ENCODE measurements at places on chromosomes 4 and X. TPM values are rescaled to one million over a fixed set of nuclear protein-coding genes. Genes with fewer than 3 reads are reported as not detected.
A peak's percentile ranks its signal among the peaks of the same experiment; 100 is the strongest.

The UGT2B11 gene
- total RNA-seq, result not detected

The S100G gene
- not detected for total RNA-seq

The SPON2 gene
- total RNA-seq, result 65.2 TPM

The KLF8 gene
- total RNA-seq, result 7.2 TPM

The ZFYVE28 gene
- 88.8 TPM for total RNA-seq

- DNase-seq, result no peak
Observed at GRCh38 chrX:19702856-19703255, 184.5 kb downstream of the SH3KBP1 start.

DNA sequence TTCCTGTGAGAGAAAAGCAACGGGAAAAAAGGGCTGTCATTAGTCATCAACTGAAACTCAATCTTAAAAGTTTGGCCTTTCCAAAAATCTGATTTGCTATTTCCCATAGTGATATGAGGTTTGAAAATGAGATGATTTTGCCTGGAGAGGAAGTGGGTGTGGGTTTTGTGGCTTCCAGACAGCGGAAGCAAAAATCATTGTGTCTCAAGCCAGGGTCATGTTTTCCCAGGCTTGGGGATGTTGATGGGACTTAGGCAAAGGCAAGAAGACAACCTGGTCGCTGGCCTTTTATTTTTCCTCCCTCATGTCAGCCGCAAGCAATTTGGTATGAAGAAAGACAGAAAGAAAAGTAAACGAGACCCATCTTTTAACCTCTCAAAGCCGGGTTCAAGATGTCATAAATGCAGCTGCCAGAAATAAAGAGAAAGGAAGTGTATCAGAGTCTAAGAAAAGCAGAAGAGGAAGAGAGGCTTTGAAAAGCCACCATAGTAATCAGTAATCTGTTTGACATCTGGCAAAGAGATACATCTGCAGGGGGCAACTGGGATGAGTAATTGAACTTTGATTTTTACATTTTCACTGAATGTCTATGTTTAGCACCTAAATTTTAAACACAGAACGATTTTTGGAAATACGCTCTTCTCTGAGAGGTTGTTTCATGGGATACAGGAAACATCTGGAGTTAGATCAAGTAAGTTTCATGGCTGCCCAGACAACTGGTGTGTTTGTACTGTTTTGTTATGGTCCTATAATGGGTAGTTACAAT lies 521.6 kb upstream of the SLIT2 start:
- no peak for DNase-seq

GRCh38 chrX:46040001-46040400 lies 505.2 kb downstream of the ZNF674 start:
- no peak for DNase-seq

GRCh38 chrX:23935106-23935505 lies 27.3 kb downstream of the CXorf58 start:
- DNase-seq, result peak; percentile 31

GRCh38 chr4:60544981-60545380 lies 655.1 kb upstream of the ADGRL3 start:
- no peak for DNase-seq

GRCh38 chr4:139848028-139848427 lies 182.4 kb downstream of the MGST2 start:
- DNase-seq, result no peak

DNA sequence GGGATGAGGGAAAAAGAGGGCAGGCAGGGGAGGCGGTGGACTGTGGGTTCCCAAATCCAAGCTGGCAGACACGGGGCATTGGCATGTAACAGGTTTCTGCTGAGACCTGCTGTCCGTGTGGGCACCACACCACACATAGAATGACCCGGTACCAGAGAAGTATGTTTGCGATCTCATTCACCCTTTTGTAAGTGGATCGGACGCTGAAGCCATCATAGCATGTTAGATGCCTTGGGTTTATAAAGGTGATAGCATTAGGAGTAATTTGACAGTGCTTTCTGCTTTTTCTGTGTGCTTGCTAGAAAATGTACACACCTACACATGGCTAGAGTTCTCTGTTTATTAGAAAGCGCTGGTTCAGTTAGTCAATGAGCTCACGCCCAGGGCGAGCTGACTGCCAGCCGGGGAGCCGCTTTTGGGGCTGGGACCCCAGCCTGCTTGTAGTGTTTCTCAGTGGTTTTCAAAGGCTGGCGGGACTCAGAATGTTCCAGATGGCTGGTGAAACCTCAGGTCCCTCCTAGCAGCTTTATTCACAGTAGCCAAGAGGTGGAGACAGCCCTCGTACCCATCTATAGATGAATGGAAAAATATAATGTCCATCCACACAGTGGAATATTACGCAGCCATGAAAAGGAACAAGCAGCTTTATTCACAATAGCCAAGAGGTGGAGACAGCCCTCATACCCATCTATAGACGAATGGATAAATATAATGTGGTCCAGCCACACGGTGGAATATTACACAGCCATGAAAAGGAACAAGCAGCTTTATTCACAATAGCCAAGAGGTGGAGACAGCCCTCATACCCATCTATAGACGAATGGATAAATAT lies 579 bp downstream of the IL3RA start:
- no peak for DNase-seq

DNA sequence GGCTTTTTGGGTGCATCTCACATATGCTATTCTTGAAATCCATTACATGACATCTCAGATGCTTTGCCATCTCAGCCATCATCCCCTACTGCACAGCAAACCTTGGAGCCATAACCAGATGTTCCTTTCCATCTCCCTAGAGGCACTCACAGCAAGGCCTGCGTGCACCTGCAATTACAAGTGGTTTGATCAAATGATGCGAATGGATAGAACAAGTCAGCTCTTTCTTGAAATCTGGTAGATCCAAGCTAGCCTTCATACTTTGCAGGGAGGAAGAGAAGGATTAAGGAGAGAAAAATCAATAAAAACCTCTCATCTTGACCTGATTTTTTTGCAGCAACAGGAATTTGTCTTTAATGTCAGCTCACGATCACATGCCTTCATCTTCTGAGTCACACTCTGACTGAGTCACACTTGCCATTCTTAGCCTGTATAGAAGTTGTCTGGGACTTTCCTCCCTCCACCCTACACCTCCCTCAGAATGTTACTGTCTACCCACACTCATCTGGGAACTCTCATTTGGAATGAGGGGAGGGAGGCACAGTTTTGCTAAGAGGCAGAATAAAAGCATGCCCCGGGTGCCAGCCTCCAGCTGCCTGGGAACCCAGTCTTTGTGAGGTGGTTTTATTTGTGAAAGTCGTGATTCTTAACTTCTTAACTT lies 11.9 kb upstream of the TRIML1 start:
- no peak for DNase-seq

GRCh38 chrX:672931-673330 lies 42.3 kb downstream of the SHOX start:
- DNase-seq, result no peak

DNA sequence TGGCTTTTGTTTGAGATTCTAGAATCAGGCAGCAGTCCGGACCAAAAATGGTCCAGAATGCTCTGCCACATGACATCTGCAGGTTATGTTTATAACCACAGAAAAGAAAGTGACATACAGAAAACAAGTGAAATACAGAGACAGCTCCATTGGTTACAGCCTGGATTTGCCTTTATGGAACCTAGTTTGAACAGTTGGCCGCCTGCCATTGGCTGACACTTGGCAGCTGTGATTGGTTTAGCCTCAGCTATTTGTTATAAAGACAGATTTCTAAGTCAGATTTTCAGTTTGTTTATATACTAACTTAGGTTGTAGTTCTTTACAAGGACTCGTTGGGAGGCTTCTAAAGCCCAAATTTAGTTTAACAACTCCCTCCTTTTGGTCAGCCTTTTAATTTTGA lies 40.8 kb upstream of the IL9R start:
- DNase-seq, result no peak

GRCh38 chr4:150569384-150569987 lies 12.5 kb upstream of the MAB21L2 start:
- DNase-seq, result no peak

GRCh38 chr4:177901786-177902185 lies 459.5 kb upstream of the AGA start:
- no peak for DNase-seq

DNA sequence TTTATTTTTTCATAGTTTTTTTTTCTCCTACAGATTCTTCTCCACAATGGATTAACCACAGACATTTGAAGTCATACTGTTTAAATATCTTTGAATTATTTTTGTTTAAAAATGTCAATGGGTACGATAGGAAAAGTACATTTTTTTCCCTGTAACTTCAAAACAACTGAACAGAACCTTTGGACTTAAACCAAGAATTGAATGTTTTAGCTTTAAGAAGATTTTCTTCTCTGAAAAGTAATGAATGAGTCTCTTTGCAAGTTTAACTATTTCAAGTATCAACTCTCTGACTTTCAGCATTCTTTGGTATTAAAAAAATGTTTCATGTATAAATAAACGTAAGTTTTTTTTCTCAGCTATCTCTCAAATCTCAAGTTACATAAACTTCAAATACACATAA lies 364.3 kb downstream of the FBXO8 start:
- DNase-seq, result no peak

- DNase-seq, result no peak
Observed at GRCh38 chr4:43348591-43348990, 456.1 kb downstream of the GRXCR1 start.

- DNase-seq, result peak; percentile 54
Observed at GRCh38 chr4:150004481-150004880, 73.8 kb upstream of the DCLK2 start.

GRCh38 chr4:123412091-123412505 lies 15.5 kb downstream of the SPRY1 start:
- peak; percentile 45 for DNase-seq

DNA sequence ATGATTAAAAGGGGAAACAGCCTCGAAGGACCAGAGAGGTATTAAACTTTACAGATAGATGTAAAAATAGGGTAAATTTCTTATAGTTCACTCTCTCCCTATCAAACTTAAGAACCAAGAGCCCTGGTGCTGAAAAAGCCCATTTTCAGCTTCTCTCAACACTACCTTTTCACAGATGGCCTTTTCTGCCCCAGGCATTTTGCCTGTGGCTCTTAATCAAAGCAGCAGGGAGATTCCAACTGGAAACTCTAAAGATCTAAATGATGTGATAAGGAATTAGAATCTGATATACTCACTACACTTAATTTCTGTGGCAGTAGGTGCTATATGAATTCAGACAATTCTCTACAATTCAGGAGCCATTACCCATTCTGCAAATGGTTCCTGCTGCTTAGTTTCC lies 60.0 kb downstream of the AMMECR1 start:
- no peak for DNase-seq

DNA sequence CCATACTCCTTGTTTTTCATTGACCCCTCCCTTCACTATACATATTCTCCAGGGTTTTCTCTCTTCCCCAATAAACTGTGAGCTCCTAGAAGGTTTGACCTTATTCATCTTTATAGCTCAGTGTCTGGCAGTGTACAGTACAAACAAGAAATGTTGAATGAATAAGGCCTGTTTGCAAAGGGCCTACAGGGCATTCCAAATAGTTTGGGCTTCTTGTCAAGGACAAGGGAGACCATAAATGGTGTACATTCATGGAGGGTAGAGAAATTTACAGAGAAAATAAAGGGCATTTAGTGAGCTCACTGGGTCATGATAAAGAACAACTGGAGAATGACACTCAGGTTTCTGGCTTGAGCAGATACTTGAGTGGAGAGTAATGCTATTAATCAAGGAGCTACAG lies 47.5 kb upstream of the EIF1AX start:
- no peak for DNase-seq

GRCh38 chr4:109511414-109511813 lies 48.6 kb upstream of the MCUB start:
- DNase-seq, result no peak

- DNase-seq, result no peak
Observed at GRCh38 chrX:150258463-150259430, 104.4 kb upstream of the MAMLD1 start.

DNA sequence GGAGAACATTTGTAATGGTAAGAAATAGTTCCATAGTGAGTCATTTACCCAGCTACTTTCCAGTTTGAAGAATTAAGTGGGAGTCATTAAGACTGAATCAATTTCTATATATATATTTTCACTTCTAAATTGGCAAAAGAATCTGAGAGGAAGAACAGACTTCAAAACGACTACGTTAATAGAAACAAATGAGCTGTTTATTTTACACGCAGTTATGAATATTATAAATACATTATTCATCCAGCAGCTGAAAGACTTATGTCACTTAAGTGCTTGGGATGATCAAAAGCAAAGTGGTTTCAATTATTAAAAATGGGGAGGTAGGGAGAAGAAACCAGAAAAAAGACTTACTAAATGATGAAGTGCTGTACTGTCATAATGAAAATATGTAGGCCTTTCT lies 260.5 kb upstream of the DDX53 start:
- DNase-seq, result no peak

- DNase-seq, result no peak
Observed at GRCh38 chr4:121428721-121429120, 47.9 kb upstream of the QRFPR start.

- no peak for DNase-seq
Observed at GRCh38 chr4:35820003-35820402, 424.3 kb downstream of the ARAP2 start.

- DNase-seq, result no peak
Observed at GRCh38 chr4:15457406-15458201, 12.1 kb upstream of the CC2D2A start.

DNA sequence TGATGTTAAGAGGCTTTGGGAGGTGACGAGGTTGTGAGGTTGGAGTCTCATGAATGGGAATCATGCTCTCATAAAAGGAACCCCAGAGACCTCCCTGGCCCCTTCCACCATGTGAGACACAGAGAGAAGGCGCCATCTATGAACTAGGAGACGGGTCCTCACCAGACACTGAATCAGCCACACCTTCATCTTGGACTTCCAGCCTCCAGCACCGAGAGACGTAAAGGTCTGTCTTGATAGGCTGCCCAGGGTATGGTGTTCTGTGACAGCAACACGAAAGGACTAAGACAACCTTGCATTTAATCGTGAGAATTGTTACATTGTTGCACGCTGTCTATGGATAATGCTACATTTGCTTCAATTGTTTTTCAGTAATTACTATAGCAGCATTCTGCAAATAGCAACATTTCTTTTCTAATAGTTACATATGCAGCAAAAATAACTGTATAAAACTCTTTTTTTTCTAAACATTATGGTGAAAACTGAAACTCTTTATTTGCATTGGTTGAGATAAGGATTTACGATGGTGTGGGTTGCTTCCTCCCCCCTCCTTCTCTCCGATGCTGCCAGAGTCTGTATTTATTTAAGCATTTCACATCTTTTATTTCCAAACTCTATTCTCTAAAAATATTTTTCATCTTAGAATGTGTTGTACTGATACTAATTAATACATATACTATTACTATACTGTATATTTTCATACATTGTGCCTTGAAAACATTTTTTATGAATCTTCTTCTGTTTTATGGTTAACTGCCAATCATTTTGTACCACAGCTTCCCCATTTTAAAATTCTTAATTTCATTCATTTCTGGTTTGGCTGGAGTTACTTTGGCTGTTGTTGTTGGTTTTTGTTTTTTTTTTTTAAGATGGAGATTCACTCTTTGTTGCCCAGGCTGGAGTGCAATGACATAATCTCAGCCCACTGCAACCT lies 26.4 kb upstream of the AKAP17A start:
- no peak for DNase-seq

- no peak for DNase-seq
Observed at GRCh38 chrX:105299286-105299685, 78.8 kb upstream of the TEX13A start.
